ENCODE measurements at places on chromosomes 5 and 9. TPM values are rescaled to one million over a fixed set of nuclear protein-coding genes. Genes with fewer than 3 reads are reported as not detected.

CAMSAP1 gene
- total RNA-seq: 35.9 TPM

GRCh38 chr5:154287136-154287535, 96.6 kb downstream of the GALNT10 start:
- peak; percentile 42 for DNase-seq

DNA sequence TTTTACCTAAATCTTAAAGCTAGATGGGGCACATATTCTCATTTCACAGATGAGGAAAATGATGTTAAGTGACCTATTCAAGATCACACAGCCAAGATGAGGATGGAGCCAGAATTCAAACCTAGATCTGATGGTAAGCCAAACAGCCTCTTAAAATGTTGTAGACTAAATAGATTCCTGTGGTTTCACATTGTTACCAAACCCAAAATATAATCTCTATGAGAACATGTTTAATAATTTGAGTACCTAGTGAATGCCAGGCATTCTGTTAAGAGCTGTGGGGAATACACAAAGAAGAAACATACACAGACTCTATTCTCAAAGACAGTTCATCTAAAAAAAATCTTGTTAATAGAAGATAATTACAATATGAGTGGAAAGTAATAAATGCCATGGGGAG, 25.2 kb downstream of the HOMER1 start:
- DNase-seq: no peak

DNA sequence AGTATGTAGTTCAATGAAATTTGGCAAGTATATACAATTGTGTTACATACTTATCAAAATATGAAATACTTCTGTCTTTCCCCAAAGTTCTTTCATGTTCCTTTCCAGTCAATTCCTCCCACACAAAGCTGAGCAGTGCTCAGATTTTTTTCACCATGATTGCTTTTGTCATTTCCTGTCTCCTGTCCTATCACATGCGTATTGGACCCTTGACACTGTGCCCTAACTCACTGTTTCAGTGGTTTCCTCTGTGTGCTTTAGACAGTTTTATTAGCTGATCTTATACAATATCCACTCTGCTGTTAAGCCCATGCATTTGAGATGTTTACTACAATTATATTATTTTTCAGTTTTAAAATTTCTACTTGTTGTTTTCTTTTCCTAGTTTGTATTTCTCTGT, 463.6 kb upstream of the MEF2C start:
- no peak for DNase-seq

DNA sequence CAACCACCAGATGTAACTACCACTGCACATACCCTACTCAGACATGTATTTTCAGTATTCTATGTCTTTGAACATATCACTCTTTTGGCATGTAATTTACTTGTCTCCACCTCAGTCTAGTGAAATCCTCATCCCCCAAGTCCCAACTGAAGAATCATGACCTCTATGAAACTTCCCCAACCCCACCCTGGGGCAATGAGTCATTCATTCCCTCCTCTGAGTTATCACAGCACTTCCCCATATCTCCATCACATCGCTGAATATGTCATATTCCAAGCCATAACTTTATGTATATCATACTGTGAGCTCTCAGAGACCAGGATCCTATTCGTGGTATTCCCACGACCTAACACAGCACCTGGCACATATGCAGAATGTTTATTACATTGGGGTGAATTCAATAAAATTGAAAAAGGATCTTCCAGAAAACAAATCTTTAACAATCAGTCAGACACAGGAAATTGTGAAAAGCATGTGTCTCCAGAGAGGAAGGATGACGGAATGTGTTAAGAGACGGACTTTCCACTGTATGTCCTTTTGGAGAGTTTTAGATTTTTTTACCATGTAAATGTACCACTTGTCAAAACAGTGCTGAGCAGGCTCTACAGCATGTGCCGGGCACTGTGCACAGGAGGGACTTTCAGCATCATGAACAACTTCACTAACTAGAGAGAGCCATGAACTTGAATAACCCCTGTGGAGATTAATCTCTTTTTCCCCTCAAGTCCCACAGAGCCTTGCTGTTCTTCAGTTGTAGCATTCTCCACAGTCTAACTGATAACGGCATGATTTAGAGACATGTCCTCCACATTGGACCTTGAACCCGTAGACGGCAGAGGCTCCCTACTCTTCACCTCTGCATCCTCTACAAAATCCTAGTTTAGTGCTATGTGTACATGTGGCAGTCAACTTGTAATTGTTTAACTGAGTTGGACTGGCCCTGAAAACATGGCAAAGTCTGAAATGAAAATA, 213.5 kb downstream of the GLIS3 start:
- DNase-seq: no peak

DNA sequence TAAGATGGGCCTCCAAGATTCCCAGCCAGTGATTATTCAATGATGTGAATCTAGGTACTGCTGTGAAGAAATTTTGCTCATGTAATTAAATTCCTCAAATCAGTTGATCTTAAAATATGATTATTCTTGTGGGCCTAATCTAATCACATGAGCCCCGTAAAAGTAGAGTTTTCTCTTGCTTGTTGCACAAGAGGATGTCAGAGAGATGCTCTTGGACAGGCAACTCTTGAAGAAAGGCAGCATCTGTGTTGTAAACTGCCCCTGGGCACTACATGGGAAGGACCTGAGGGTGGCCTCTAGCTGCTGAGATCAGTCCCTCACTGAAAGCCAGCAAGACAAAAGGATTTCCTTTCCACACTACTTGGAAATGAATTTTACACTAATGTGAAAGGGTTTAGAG, 132.9 kb downstream of the TRPM3 start:
- no peak for DNase-seq

- no peak for DNase-seq
These were observed 12.6 kb downstream of the PPIP5K2 start for GRCh38 chr5:103132684-103133083.

PCDHA9 gene
- total RNA-seq: not detected

DNA sequence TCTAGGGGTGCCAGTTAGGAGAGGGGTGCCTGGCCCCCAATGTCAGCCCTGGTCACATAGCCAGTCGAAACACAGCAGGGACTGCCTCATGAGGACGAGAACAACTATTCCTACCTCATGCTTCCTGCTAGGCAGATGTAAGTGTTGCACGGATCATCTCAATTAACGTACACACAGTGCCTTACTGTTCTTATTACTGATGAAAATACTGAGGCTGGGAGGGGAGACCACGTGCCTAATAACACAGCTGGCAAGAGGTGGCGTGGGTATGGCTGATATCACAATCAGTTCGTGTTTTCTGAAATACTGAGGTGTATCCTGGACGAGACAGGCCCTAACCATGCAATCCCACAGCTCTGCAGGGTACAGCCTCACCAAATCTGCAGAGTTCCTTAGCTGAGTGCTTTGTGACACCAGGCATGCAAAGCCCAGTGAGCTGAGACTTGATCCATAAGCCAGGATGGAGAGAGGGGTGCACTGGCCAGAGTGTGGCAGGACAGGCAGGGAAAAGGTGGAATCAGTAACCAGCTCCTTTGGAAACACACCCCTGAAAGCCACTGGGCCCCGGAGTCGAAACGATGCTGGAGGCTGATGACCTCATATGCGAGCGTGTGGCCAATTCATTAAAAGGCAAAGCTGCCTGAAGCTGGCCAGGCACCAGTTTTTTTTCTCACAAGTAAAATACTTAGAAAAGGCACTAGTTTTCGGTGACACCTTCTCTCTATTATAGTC, 63.9 kb downstream of the PRRT1B start:
- DNase-seq: no peak

- DNase-seq: no peak
These were observed 148.3 kb upstream of the MOCS2 start for GRCh38 chr5:53257806-53258373.

- DNase-seq: no peak
These were observed 105.7 kb upstream of the MEGF10 start for GRCh38 chr5:127184851-127185250.

RNF44 gene
- total RNA-seq: 17.1 TPM

DNA sequence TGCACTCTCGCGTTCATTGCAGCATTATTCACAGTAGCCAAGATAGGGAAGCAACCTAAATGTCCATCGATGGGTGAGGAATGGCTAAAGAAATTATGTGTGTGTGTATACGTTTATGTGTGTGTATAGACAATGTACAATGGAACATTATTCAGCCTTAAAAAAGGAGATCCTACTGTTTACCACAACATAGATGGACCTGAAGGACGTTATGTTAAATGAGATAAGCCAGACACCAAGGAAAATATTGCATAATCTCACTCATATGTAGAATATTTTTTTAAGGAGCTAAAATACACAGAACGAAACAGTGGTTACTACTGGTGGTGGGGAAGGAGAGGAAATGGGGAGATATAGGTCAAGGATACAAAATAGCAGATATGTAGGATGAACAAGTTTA, 2.4 kb downstream of the KIF2A start:
- no peak for DNase-seq

SELENOP gene
- total RNA-seq: 2.1 TPM

PCSK1 gene
- total RNA-seq: not detected

ERGIC1 gene
- total RNA-seq: 99.1 TPM

- no peak for DNase-seq
These were observed 28.5 kb downstream of the ANKDD1B start for GRCh38 chr5:75639535-75640311.

DNA sequence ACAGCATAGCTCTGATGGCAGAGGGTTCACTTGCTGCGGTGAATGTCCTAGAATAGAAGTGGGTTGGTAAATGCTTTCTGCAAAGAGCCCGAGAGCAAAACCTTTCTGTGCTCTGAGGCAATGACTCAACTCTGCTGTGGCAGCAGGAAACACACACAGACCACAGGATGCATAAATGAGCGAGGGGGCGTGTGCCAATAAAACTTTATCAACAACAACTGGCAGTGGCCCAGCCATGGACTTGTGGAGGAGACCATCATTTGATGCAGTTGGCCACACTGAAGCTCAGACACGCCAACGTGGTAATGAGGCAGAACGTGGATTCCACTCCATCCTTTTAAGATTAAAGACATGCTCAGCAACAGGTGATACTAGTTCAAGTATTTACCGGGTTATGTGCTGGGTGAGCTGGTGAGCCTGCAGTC, 6.8 kb downstream of the MRPL36 start:
- DNase-seq: no peak

DNA sequence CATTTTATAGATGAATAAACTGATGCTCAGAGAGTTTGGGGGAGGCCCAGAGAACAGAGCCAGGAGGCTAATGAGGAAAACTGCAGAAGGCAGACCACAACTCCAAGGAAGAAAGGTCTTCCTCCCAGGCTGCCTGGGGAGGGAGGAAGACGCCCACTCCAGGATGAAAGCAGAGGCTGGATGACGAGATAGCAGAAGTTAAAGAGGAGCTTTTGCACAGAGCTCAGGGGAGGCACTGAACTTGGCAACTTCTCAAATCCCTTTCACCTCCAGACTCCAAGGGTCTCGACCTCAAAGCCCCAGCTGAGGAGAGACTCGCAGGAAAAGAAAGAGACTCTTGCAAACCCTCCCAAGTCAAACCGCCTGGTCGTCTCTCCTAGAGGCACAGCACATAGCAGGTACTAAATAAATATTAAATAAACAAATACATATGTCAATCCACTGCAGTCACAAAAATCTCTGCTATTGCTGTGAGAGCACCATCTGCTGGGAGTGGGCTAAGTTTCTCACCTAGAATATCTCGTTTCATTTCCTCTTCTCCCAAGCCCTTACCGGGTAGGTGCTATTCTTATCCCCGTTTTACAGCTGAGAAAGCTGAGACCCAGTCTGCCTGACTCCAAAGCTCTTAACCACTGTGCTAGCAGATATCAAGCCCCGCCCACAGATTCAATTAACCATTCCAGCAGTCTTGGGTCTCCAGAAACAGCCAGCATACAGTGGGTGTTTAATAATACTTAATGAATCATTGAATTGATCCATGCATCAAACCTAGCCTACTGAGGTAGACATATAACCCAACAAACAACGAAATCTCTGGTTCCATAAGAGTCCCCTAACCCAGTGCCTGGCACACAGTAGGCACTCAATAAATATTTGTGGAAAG, 97.8 kb upstream of the HAND1 start:
- no peak for DNase-seq

AK3 gene
- 49.1 TPM for total RNA-seq
